ENCODE measurements at places on chromosomes 7 and 10. TPM values are rescaled to one million over a fixed set of nuclear protein-coding genes. Genes with fewer than 3 reads are reported as not detected.

Gene EPHA1
- not detected for total RNA-seq

Gene RSPH10B2
- total RNA-seq: 0.31 TPM

Gene GIMAP8
- not detected for total RNA-seq

Gene CHST15
- 30.0 TPM for total RNA-seq

GRCh38 chr10:122510326-122510725 lies 49.0 kb downstream of the HTRA1 start:
- DNase-seq: no peak

Gene PDE1C
- total RNA-seq: 0.10 TPM

All from myocyte (in vitro differentiated cells).